CD4-positive, CD25-positive, alpha-beta regulatory T cell (primary cell): ENCODE measurements at places on chromosomes 1 and 21. TPM values are rescaled to one million over a fixed set of nuclear protein-coding genes. Genes with fewer than 3 reads are reported as not detected.

DNA sequence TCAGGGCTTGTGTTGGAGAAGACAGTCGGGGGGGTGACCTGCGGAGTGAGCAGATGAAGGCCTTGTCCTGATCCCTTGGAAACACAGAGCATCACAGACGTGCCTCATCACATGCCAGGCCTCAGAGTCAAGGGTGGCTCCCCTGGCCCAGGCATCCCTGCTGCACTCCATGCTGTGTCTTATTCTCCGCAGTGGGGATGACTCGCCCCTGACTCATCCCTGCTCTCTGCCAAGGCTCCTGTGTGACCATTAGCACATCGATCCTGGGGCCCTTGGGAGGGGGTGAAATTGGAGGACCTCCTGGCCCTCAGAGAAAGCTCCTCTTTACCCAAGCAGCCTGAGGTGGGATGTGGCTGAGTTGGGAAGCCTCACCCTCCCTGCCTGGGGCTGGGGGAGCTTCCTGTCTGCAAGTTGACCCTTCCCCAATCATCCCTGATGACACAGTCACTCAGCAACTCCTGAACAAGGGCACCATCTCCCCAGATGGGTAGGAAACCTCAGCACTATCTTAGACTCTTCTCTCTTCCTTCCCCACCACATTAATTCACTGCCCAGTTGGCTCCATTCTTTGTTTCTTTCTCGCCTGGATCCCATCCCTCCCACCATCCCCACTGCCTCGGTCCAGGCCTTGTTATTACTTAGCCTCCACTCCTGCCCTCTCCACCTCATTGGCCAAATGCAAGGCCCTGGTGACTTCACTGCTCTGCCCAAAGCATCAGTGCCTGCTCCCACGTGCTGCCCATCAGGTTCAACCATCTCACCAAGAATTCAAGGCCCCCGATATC lies 74.6 kb downstream of the CAMK2N1 start:
- no peak for DNase-seq

CDK18 gene
- not detected for polyA plus RNA-seq

- peak; percentile 2 for DNase-seq
Measured at GRCh38 chr1:84271441-84272151, 29.9 kb upstream of the SAMD13 start.

DNA sequence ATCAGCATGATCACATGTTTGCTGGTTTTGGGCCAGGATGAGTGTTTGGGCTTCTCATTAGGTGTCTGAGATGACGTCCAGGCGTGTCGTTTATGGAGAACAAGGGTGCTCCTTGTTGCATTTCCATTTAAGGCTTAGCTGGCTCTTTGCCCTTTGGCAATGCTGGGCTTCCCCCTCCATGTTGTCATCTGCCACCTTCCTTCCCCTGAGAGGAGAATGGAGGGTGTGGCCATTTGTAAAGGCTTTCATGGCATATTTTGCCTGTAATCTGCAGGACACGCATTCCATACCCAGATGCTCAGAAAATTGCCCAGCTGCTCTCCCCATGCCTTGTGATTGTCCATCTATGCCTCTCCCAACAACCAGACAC lies 27.7 kb downstream of the PKP1 start:
- DNase-seq = no peak

DNA sequence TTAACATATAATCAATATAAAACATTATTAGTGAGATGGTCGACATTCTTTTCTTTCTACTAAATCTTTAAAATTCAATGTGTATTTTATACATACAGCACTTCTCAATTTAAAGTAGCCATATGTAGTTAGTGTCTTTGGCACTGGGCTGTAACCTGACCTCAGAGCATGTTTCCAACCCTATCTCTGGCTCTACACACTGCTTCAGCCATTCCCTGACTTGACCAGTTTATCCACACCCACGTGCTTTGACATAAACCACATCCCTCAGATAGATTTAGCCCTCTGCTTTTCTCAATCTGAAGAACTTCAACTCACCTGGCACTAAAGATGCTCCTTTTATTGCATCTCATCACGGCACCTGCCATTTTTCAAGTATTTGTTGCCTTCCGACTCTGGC lies 58.3 kb downstream of the RGS2 start:
- DNase-seq = no peak

- DNase-seq = no peak
Measured at GRCh38 chr1:179021873-179022272, 3.8 kb upstream of the FAM20B start.

LRRC40 gene
- polyA plus RNA-seq = 7.7 TPM

IFI44 gene
- polyA plus RNA-seq = 10.2 TPM

OR2T2 gene
- polyA plus RNA-seq = not detected

GRCh38 chr1:218463194-218464156 lies 118.3 kb downstream of the TGFB2 start:
- no peak for DNase-seq

TMEM82 gene
- polyA plus RNA-seq = not detected

HSPB7 gene
- not detected for polyA plus RNA-seq

LRRC53 gene
- polyA plus RNA-seq = not detected

GRCh38 chr1:45862008-45862407 lies 58.6 kb downstream of the MAST2 start:
- no peak for DNase-seq

DNA sequence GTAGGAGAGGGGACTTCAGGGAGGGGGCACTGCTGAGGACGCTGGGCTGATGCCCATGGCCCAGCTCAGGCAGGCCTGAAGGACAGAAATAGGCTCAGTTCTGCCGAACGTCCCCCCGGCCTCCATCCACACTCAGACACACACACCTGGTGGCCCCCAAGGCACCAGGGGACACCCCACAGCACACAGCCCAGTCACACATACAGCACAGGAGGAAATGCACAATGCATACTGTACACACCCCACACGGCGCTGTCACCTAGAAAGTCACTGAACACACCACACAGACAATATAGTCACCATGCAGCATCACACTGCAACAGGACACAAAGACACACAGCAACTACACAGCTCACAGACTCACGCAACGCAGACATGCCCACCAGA lies 562 bp downstream of the SYTL1 start:
- no peak for DNase-seq

DNA sequence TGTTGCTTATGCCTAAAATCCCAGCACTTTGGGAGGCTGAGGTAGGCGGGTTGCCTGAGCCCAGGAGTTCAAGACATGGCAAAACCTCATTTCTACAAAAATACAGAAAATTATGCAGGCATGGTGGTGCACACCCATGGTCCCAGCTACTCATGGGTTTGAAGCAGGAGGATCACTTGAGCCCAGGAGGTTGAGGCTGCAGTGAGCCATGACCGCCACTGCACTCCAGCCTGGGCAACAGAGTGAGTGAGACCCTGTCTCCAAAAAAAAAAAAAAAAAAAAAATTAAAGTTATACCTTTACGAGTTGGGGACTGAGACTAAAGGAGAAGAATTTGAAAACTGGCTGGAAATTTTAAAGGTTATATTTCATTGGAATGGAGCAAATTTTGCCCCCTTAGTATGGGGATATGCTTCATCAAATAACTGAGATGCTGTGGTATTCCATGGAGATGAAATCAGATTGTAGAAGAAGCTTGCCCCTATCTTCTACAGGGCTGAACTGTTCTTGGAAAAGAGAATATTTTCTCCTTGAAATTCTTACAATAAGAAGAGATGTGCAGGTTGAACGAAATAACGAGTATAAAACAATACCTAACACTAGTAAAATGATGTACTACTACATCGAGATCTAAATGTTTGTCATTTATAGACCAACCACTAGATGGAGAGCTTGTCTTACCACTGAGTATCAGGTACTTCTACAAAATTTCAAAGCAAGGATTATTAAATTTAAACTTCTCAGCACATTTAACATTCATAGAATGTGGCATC lies 34.9 kb upstream of the SCYL3 start:
- peak; percentile 65 for DNase-seq

- DNase-seq = no peak
Measured at GRCh38 chr1:85421179-85421578, 43.8 kb downstream of the DDAH1 start.

PLCH2 gene
- polyA plus RNA-seq = 2.8 TPM

DNA sequence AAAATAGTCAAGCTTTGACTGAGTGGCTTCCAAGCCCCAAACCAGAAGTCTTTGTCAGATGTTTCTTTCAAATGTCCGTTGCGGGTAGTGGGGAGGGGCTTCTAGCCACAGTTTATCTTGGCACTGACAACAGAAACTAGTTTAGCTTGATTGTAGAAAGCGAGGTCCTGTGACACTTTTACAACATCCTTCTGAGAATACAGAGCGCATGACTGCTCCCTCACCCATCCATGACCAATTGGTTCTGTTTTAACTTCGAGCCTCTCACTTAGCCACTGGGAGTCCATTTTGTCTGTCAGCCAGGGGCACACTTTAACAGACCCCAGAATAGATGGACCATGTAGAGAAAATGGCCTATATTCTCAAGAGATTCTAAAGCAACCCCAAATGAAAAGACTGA lies 199.2 kb upstream of the ST6GALNAC5 start:
- DNase-seq = no peak

BEND5 gene
- polyA plus RNA-seq = 1.3 TPM

DNA sequence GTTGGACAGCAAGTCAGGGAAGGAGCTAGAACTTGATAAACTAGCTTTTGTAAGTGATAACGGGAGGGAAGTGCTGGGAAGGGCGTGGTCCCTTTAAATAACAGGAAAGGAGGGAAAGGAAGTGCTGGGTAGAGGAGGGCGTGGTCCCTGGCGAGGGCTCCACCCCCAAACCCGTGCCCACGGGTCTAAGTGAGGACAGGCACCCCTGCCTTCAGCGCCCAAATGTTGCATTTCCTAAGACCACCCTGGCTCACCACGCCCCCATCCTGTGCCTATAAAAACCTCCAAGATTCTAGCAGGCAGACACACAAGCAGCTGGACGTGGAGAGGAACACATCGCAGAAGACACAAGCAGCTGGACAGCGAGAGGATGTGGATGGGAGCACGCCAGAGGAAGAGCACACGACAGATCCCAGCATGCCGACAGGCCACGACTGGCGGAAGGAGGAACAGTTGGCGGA lies 58.5 kb downstream of the PALMD start:
- DNase-seq = peak; percentile 60

TTC34 gene
- 0.06 TPM for polyA plus RNA-seq

DNA sequence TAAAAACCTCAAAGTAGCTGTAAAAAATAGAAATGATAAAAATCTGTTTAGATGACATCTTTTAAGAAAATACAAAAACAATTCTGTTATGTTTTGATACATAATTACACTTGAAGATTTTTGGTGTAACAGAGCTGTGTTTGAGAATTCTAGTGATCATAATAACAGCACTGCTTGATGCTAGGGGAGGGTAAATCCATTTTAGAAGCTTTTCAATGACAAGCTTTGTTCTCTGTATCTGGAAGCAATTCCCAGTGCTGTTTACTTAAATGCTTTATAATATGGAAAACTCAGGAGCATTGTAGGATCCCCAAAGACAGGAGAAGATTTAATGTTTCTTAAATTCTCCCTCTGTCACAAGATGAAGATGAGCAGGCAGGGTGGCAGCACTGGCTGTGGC lies 359.3 kb downstream of the PDE4B start:
- DNase-seq = no peak

DNA sequence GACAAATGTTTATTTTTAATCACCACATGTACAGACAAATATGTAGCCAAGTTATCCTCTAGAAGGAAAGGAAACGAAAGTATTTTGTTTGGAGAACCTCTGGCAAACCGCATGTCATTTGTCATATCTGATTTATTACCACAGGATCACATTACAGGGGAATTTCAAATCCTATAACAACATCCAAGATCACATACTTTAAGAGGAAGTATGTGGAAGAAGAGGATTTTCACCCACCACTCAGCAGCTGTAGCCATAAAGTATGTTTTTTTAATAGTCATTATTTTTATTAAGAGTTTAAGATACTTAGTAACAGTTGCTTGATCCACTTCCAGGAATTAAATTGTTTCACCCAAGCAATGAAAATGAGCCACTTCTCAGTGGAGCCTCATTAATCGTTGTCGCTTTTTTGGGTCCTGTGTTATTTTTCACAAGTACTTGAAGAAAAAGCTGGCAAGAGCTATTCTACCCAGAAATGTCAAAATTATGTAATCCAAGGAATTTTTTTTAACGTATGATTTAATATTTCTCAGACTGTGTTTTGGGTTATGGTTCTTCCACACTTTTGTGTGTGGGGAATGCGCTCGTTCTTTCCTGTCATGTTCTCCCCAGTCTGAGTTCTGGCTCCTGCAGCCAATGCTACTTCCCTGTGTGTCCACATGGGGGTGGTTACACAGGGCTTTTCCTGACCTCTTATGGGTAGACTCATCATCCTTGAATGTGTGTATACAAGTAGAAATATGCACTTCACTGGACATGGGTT lies 6.9 kb downstream of the SERTAD4 start:
- DNase-seq = no peak

DNA sequence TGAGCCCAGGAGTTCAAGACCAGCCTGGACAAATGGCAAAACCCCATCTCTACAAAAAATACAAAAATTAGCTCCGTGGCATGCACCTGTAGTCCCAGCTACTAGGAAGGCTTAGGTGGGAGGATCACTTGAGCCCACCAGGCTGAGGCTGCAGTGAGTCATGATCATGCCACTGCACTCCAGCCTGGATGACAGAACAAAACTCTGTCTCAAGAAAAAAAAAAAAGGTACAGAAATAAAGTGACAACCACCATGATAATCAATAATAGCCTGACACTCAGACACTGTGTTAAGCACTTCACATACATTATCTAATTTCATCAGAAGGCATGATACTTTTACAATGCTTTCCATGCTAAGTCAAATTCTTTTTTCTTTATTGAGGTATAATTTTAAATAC lies 53.1 kb downstream of the ST7L start:
- DNase-seq = no peak

DNA sequence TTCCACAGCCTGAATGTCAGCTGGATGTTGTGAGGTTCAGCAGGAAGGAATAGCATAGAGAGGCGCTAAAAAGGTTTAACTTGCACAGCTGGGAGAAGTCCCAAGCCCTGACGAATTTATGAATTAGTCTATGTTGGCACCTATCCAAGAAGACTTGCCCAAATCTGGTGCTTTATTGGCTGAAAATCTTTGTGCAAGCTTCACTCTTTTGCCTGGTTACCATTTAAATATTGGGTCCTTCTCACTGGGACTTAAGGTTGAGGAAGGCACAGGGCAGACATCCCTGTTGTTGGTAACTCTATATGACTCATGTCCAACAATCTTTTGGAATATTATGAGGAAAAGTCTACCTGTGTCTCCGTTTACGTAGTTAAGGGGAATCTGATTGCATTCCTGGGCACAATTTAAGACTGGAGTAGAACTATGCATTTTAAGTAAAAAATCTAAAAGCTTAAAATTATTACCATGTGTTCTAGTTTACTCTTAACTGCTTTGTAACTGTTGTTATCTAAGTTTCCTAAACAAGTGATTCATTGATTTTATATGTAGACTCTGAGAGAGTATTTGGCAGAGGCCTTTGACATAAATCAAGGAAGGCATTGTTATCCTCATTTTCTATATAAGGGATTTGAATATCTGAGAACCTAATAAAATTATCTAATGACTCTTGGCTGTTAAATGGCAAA lies 181.7 kb upstream of the DPYD start:
- DNase-seq = no peak

- no peak for DNase-seq
Measured at GRCh38 chr1:228214921-228215662, 7.2 kb downstream of the OBSCN start.

EFNA1 gene
- 3.6 TPM for polyA plus RNA-seq

ASCL5 gene
- polyA plus RNA-seq = not detected

GRCh38 chr21:45615145-45615711 lies 28.3 kb upstream of the PCBP3 start:
- DNase-seq = peak; percentile 92
